ENCODE measurements at places on chromosomes 7 and 10.

GRCh38 chr10:10617686-10618085 lies 400.0 kb upstream of the CELF2 start:
- no peak for DNase-seq

- DNase-seq, result peak; percentile 40
These were observed 137.4 kb upstream of the CDCA7L start for GRCh38 chr7:22082886-22083703.

GRCh38 chr10:88389456-88389855 lies 193.7 kb downstream of the RNLS start:
- DNase-seq, result no peak

- no peak for DNase-seq
These were observed 89.2 kb downstream of the RGS10 start for GRCh38 chr10:119453313-119453712.

DNA sequence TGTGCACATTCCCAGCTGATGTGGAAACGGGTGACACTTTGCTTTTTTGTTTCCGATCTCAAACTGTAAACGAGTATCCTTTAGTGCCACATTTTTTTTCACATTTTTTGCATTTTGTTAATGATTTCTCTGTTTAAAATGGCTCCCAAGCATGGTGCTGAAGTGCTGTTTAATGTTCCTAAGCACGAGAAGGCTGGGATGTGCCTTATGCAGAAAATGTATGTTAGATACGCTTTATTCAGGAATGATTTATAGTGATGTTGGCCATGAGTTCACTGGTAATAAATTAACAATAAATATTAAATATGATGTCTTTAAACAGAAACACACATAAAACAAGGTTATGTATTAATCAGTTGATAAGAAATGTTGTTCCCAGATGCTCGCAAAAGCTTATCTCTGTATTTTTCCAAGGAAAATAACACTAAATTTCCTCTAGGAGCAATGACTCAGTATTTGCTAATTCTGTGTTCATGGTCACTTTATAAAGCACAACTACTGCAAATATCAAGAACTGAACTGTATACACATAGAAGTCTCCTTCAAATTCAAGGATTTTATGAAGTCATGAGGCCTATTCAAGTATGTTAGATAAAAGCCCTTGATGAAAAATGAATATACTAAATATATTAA lies 305.9 kb upstream of the SMIM30 start:
- no peak for DNase-seq

DNA sequence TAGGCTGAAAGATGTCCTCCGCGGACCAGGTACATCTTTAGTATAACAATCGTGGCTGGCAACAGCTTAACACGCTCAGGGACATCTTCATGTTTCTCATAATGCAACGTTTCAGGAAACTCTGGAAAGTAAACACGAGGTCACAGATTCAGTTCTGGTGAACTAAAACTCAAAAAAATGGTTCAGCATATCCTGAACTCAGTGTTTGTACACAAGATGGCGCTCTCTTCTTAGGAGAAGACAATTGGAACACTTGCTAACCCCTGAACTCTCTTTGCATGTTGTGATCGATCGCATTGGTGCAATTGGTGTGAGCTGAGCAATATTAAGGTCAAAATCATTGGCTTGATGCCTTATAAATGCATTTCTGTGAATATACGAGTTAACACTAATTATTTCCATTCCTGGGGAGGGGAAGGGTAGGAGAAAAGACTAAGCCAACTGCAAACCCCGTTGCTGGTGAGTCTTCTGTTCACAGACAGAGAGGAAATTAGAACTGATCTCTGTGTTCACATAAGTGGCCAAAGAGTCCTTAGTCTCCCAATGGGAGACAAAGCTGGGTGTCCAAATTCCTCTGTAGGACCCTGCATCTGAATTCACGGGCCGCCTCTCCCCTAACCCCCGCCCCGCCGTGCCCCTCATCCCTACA lies 52.6 kb upstream of the FAM180A start:
- DNase-seq, result peak; percentile 31

GRCh38 chr7:152312316-152312715 lies 123.5 kb downstream of the KMT2C start:
- no peak for DNase-seq

GRCh38 chr10:95815701-95816240 lies 59.8 kb downstream of the ENTPD1 start:
- no peak for DNase-seq

DNA sequence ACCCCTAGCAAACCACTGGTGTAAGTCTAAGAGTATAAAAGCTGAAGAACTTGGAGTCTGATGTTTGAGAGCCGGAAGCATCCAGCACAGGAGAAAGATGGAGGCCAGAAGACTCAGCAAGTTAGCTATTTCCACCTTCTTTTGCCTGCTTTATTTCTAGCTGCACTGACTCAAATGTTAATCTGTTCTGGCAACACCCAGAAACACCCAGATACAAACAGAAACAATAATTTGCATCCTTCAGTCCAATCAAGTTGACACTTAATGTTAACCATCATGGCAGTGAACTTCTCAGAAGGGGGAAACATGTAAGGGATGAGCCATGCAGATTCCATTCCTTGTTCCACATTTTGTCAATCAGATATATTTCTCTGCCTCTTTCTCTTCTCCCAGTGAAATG lies 101.8 kb upstream of the FERD3L start:
- DNase-seq, result no peak

DNA sequence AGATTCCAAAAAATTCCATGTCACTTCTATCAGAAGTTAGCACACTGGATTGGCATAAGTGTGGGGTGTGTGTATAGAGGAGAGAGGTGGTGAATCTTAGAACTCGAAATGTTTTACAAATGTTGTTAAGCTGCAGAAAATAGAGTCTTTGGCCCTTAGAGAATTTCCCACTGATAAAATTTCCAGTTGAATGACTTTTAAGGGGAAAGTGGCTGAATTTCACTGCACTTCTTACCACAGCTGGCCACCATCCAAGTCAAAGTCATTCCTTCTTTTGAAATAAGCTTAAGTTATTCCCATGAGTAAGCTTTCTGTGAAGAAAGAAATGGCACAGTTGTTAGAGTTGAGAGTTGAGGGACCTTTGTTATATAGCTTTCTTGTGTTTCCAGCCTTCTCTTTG lies 13.9 kb downstream of the VCL start:
- DNase-seq, result peak; percentile 45

DNA sequence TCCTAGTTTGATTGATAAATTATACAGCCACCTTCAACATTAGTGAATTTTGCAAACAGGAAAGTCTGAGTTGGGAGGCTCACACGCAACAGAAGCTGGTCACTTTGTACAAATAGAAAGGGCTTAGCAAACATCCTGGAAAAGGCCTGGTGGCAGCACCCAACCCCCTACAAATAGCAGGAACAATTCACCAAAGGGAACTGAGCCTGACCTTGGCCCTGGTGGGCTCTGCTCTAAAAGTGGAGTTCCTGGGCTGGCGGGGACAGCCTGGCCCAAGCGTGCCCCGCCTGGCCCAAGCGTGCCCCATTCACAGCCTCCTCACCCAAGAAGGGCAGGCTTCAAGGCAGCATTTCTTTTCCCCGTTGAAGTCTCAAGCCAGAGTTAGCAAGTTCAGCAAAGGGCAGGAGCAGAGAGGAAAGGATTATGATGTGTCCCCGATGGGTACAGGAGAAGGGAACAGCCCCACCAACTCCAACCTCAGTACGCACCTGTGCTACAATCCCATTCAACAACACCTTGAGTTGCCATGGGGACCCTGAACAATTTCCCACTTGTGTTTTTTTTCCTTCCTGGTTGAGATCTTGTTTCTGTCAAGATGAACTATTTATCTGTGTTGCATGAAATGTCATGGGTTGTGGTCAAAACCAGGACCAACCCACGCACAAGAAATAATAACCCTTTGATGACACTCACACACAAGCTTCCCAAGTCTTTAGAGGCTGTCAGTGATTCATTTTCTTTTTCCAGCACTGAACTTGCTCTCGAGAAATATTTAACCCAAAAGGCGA lies 43.4 kb downstream of the RGS10 start:
- no peak for DNase-seq

- DNase-seq, result no peak
These were observed 337.1 kb upstream of the ZMIZ1 start for GRCh38 chr10:78731675-78732074.

DNA sequence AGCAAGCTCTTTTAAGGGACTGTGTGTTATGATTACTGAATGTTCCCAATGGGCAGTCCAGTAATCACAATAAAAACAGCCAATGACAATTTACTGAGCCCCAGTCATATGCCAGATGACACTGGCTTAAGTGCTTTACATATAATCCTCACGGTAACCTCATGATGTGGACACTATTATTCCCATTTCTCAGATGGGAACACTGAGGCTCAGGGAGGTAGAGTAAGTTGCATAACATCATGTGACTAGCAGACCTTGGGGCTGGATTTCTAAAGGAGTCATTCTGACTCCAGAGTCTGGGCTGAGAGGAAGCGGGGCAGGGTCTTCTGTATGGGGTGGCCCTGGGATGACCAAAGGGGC lies 7.6 kb upstream of the RBM20 start:
- no peak for DNase-seq

- DNase-seq, result no peak
These were observed 1.0 kb upstream of the CBLL1 start for GRCh38 chr7:107742678-107743566.

DNA sequence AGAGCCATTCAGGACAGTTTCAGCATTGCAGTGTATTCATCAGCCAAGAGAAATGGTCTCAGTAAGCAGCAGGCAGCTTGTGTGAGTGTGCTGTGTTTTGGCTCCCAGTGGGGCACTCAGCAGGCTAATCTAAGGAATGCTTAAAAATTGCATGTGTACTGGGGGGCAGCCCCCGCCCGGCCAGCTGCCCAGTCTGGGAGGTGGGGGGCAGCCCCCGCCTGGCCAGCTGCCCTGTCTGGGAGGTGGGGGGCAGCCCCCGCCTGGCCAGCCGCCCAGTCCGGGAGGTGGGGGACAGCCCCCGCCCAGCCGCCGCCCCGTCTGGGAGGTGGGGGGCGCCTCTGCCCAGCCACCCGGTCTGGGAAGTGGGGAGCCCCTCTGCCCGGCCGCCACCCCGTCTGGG lies 116.2 kb downstream of the GRID1 start:
- no peak for DNase-seq

GRCh38 chr7:41834805-41835694 lies 132.2 kb upstream of the INHBA start:
- no peak for DNase-seq

GRCh38 chr7:93039786-93040185 lies 78.0 kb downstream of the SAMD9 start:
- no peak for DNase-seq

All from brain pericyte (primary cell).